ENCODE measurements at places on chromosomes 1 and 21.
A peak's percentile ranks its signal among the peaks of the same experiment; 100 is the strongest.

DNA sequence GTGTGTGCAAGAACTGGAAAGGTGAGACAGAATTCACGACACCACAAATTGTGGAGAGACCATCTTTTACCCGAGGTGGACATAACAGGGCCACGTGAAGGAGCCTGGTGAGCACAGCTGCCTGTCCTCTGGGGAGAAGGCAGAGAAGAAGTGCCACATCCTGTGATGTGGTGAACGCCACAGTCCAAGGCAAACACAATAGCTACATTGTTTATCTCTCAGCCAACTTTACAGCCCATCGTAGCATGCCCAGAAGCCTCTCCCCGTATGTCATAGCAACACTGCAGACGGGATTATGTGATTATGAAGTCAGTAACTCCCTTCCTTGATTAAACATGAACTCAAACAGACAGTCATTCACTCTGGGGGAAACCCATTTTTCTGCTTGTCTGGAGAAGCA is 612.2 kb downstream of the SMYD3 start:
- DNase-seq: no peak

- DNase-seq: no peak
These were observed 39.1 kb upstream of the CLDN14 start for GRCh38 chr21:36518883-36519492.

GRCh38 chr21:37257511-37257966 is 9.6 kb downstream of the VPS26C start:
- DNase-seq: peak; percentile 74

- DNase-seq: no peak
These were observed 11.4 kb upstream of the PCBP3 start for GRCh38 chr21:45632160-45632559.

- no peak for DNase-seq
These were observed 14.7 kb upstream of the OVAAL start for GRCh38 chr1:180544050-180544449.

DNA sequence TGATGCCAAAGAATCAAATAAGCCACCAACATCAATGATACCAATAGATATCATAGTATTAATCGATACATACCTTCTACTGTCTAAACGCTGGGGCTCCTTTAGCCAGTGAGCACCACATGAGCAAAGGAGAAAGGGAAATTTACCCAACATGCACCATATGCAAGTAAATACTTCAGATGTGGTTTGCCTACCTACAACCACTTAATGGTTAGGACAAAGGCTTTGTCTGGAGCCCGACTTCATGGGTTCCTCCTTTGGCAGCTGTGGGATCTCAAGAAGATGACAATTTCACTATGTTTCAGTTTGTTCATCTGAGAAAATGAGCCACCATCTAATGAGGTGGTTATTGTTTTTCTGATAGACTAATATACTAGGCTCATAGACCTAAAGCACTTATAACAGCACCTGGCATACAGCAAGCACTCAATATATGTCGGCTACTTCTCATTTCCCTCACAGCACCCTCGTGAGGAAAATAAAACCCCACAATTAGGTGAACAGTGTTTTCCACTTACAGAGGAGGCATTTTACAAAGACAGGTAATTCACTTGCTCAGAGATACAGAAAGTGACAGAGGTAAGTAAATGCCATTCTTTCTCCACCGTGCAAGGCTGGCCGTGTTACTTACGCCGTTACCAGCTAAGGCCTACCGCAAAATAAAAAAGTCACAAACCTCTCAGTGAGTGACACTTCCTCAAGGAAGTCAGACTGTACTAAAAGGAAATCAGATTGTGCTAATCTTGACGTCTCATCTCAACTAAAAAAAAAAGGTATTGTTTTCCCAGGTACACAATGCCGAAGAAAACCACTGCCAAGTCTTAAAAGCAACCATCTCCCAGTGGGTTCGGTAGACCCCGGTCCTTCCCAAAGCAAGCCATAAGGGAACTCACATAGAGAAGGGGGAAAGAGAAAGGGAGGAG is 1.6 kb downstream of the TTC13 start:
- no peak for DNase-seq

GRCh38 chr1:94827434-94827833 is 7.3 kb downstream of the SLC44A3 start:
- no peak for DNase-seq

DNA sequence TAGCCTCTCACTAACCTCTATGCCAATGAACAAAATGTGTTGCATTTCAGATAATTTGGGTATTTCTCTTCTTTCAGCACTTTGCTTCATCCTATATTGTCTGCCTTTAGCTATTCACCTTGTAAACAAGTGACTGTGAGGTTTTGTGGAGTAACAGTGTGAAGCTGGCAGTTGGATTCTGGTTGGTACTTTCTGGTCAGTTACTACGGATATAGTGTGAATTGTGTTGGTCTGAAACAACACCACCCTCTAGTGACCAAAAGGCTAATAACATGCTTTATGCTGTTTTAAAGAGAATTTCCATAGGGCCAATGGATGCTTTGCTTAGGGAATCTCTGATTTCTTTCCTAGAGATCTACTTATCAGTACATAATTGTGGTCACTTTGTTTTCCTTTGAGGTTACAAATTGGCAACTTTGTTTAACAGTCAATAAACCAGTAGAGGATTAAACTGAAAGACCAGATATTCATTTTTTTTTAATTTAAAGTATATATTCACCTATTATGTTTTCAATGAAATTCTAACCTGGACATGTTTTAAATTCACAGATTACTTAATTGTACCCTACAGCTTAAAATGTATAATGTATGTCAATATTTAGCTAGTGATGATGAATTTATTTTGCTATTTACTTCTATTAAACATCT is 2.5 kb upstream of the PTGER3 start:
- DNase-seq: no peak

Measured in left forelimb (tissue), 1 donor.